Progenitor cell of endocrine pancreas (in vitro differentiated cells): ENCODE measurements at places on chromosomes 3 and 15.
A peak's percentile ranks its signal among the peaks of the same experiment; 100 is the strongest.

GRCh38 chr15:27705056-27705455 lies 394.1 kb downstream of the OCA2 start:
- no peak for DNase-seq

DNA sequence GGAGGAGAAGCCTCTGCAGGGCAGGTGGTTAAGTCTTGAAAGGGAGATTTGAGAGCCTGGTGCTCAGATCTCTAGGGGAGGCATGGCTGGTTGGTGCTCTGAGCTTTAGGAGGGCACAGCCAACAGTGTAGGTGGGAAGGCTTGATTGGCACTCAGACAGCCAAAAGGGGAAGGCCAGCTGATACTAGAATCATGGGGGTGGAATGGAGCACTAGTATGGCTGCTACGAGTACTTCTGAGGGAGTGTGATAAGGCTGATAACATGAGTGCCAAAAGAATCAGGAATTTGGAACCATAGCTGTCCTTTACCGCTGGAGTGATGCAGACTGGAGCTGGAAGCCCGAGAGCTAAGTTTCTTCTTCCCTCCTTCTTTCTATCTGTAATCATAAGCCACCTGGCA lies 184.6 kb upstream of the TBC1D5 start:
- DNase-seq, result no peak

DNA sequence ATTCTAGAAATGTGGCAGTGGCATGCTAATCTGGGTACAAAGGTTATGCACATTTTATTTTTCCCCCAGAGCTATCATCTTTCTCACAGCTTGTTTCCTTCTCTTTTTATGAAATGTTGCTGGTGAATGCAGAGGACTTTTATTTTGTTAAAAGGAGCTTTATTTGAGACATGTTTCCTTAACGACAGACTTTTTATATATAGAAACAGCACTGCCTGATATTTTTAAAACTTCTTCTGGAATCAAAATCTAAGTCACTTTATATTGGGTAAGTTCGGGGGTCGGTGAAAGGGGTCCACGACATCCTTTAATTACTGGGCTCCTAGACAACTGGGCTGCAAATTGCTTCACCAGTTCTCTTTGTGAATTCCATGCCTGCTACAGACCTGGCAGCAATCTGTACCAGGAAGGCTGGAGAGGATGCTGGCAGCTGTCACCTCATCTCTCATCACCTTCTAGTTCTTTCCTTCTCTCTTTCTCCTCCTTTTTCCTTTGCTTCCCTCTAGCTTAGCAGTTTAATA lies 464.7 kb downstream of the PDCD6IP start:
- DNase-seq, result no peak

GRCh38 chr15:82597815-82598214 lies 49.3 kb downstream of the CPEB1 start:
- no peak for DNase-seq

DNA sequence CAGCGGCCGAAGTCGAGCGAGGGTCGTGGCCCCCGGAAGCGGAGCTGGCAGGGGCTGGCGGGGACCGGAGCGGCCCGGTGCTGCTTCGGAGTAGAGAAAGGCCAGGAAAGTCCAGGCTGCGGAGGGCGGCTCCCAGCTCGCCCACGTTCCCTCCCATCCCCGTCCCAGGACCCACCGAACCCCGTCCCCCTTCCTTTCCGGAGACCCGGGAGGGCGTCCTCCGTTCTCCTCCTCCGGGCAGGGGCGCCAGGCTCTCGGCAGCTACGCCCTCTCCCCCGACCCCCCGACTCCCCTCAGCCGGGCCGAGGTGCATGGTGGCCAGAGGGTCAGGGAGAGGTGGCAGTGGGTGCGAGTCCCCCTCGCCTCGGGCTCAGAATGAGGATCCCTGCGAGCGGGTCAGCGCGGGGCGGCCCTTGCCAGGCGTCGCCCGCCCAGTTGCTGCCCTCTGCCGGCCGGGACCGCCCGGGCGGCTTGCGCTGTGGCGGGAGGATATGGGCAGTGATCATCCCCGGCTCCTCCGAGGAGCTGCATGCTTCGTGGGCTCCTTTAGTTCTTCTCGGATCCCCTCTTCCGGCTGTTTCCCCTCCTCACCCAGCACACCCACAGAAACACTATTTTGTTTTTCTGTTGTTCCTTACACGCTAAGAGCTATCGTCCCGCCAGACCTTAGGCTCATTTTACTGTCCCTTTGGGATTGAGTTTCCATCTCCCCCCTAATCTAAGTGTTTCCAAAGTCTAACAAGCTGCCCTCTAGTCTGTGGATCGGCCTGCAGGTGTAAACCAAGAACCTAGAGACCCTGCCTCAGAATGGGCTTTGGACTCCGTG lies 744 bp upstream of the ALDH1A2 start:
- peak; percentile 58 for DNase-seq

DNA sequence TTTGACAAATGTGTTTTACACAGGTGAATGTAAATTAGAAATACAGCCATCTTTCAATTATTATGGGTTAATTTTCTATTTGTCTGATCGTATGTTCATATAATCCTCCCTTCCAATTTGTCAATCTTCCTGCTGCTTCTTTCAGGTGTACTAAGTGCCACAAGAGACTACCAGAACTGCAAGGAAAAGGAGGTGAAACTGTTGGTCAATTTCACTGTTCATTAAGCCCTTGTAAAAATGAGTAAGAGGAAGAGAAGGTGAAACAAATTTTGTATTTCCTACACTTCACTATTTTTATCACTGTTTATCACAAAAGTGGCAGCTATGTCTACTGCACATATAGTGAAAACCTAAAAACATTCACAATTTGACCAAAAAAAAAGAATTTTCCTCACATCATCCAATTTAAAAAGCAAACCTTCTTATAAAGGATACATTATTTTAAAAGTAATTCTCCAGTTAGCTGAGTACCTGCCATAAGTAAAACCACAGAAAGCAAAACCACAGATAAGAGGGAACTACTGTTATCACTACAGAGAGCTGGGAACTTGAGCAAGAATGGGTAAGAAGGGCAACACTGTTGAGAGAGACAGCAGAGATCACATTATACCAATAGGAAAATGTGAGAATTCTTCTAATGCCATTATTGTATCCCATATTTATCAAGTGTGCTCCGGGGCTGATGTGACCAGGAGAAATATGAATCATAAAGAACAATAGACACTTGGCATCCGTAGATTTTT lies 163.0 kb downstream of the TBC1D5 start:
- DNase-seq, result no peak

DNA sequence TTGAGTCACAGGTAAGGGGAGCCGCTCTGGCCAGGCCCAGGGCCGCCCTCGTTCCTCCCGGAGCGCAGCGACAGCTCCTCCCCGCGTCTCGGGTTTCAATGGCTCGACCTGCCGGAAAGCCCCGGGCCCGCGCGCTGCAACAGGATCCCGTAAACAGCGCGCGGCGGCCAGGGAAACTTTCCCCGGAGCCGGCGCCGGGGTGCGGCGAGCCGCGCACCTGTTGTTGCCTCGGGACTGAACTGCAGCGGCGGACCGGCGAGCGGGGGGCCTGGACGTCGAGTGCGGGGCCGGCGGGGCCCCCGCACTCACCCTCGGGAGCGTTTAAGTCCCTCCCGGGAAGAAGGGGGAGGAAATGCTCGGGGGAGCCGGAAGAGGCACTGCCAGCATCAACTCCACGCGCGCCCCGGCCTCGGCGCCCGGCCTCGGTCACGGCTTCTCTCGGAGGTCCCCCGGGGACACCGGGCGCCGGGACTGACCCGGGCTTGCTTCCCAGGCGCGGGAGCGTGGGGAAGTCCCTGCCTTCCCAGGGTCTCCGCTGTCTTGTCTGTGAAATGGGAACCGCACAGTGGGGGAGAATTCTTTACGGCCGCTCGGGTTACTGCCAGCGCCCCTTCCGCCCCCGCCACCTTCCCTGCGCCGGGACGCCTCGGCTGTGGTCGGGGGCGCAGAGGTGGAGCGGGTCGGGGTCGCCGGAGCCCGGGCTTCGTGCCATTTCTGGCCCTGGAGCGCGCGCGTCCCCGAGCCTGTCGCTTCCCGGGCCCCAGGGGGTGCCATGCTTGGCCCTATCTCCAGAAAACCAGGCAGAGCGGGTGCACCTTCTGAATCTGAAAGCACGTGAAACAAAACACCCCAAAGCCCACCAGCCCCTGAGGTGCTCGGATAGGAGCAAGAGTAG lies 7.5 kb upstream of the PGPEP1L start:
- peak; percentile 62 for DNase-seq

GRCh38 chr3:72191209-72191960 lies 406.4 kb upstream of the PROK2 start:
- DNase-seq, result no peak

DNA sequence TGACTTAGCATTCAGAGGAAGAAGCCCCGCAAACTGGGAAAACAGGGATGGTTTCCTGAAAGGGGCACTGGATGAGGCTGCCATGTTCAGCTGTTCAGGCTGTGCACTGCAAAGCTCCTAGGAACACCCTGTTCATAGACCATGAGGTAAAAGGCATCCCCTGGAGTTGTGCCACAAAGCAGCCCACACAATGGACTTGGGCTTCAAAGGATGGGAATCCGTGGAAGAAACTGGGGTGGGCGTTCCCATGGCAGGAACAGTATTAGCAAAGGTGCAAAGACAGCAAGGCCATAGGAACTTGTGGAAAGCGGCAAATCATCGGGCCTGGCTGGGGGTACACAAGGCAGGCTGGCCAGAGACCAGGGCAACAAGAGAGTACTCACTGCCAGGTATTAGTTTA lies 8.9 kb downstream of the OXTR start:
- no peak for DNase-seq
